ENCODE measurements at places on chromosomes 12 and 14. TPM values are rescaled to one million over a fixed set of nuclear protein-coding genes. Genes with fewer than 3 reads are reported as not detected.

TAS2R9 gene
- 0.72 TPM for total RNA-seq

ACACB gene
- total RNA-seq: 26.2 TPM

RTL1 gene
- total RNA-seq: not detected

- DNase-seq: peak; percentile 55
These were observed 3.4 kb downstream of the AQP5 start for GRCh38 chr12:49964849-49965624.

GRCh38 chr12:30845676-30846075 lies 80.9 kb upstream of the TSPAN11 start:
- DNase-seq: no peak

CLEC2A gene
- not detected for total RNA-seq

DNA sequence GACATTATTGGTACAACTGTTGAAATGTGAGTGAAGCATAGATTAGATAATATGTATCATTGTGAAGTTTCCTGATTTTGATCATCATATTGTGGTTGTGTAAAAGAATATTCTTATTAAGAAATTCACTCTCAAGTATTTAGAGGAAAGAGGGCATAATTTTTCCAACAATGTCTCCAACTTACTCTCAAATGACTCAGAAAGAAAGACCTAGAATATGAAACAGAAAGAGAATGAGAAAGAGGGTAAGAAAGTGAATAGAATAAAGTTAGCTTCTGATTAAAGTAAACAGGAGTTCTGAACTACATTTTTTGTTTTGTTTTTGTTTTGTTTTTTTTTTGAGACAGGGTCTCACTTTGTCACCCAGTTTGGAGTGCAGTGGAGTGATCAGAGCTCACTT lies 123.0 kb downstream of the CPNE8 start:
- DNase-seq: no peak

DNA sequence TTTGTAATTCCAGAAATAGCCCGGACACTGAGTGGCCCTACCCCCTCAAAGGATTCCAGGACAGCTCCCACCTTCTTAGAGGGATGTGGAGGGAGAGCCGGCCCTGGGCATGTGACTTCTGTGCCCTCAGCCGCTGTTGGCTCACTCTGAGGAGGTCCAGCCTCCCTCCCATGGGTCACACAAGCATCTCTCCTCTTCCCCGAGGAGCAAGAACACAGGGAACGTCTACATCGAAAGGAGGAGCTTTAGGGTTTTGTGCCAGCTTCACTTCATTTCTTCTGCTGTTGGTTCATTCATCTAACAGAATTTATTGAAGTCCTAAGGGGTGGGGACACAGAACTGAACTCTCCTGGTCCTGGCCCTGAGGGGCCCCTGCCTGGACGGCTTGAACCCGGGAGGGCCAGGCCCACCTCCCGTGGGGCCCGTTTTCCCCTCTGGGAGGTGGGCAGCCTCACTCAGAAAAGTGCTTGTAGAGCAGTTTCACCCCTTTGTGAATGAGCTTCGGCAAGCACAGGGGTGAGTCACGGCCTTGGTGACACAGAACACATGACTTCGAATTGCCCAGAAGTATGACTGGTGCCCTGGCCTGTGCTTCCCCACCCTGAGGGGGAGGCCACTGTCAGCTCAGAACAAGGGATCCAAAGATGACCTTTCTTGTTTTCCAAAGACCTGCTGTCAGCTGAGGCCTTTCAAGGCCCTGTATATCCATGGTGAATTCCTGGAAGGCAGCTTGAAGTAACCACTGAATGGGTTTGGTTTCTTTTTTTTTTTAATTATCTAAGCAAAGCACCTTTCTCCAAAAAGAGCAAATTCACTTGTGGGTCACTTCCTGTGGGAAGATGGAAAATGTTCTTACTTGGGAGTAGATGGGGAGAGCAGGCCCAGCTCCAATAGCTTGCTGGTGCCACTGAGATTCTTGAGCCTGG lies 39.2 kb downstream of the NFKBIA start:
- DNase-seq: peak; percentile 82

GRCh38 chr12:52796839-52797528 lies 1.1 kb upstream of the KRT3 start:
- peak; percentile 15 for DNase-seq

BIN2 gene
- total RNA-seq: 92.1 TPM

CAPZA3 gene
- not detected for total RNA-seq

DNA sequence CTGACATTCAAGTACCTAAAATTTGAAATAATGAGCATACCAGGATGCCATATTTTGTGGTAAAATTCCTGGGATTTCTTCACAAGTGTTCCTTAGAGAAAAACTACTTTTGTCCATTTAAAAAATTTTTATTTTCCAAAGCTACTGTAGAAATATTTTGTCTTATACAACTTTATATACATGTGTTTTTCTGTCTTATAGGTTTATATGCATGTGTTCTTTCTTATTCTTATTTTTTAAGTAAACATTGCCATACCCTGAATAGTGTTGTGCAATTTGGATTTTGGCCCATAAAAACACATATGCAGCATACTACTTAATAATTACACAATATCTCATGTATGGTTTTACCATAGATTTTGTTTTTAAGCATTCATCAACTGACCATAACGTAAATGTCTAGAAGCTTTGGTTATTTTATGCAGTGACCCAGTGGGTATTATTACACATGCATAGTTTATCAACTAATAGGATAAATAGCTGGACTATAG lies 1107.4 kb upstream of the SEL1L start:
- DNase-seq: no peak

DNA sequence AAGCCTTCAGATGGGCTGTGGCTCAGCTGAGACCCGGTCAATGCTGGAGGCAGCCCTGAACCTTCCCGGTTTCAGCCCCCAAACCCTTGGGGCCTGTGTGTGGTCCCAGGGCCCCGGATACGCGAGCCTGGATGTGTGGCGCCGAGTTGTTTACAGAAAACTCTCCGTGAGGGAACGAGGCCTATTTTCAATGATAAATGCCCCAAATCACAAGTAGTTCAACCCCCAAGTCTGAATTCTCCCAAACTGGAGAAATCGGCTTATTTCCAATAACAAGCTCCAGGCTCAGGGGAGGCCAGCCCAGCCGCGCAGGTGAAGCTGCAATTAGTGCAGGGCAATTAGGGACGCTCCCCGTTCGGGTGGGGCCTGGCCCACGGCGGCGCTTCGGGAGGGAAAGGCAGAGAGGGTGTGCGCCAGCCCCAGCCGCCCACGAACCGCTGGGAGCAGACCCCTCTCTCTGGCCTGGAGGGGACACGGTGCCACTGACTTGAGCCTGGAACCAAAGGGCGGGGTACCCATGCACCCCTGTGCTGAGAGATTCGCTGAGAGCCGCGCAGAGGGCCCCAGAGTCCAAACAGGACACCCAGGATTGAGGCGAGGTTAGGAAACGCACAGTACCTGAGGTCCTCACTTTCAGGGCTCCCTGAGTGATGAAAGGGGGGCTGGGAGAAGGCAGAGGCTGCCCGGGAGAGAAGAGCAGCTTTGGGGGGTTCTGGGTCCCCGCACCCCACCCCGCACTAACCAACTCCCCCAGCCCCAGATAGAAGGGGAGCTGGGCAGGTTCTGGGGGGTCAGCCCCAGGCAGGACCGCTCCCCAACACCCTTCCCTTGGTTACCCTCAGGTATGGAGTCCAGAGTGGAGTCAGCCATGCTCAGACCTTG lies 14.2 kb upstream of the ANKRD9 start:
- no peak for DNase-seq

DNA sequence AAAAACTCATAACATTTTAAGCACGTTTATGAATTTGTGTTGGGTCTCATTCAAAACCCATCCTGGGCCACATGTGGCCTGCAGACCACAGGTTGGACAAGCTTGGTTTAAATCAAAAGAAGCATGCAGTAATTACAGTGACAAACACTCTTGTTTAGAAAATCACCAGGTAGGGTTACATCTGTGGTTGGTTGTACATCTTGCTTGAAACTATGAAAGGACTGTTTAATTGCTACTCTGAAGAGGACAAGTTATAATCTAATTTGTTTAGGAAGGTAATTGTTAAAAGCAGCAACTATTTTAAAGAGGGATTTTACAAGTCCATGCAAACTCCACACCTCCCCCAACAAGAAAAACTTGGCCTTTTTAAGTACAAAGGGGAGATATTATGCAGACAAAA lies 4.0 kb downstream of the TRIP11 start:
- DNase-seq: no peak

DNA sequence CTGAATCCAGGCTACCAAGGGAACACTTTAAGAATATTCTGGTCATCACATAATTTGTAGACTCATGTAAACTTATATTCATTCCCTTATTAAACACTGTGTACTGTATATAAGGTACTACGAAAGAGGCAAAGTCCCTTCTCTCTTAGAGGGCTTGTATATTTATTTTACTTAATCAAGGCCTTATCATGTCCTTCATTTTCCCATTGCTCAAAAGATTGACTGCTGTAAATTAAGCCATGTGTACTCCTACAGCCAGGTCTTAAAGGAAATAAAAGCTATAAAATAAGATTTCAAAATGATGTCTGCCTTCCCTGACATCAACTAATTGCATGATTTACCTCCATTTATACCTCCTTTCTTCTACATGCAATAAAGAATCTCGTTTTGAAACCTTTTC lies 5.0 kb downstream of the DENND5B start:
- no peak for DNase-seq

DLK1 gene
- not detected for total RNA-seq

- peak; percentile 94 for DNase-seq
These were observed 33.8 kb downstream of the FBRSL1 start for GRCh38 chr12:132523576-132524331.

GRCh38 chr12:52055731-52056711 lies 4.8 kb downstream of the NR4A1 start:
- DNase-seq: peak; percentile 46

LRTM2 gene
- not detected for total RNA-seq

- DNase-seq: peak; percentile 82
These were observed 535 bp downstream of the BIN2 start for GRCh38 chr12:51323317-51323960.

DNA sequence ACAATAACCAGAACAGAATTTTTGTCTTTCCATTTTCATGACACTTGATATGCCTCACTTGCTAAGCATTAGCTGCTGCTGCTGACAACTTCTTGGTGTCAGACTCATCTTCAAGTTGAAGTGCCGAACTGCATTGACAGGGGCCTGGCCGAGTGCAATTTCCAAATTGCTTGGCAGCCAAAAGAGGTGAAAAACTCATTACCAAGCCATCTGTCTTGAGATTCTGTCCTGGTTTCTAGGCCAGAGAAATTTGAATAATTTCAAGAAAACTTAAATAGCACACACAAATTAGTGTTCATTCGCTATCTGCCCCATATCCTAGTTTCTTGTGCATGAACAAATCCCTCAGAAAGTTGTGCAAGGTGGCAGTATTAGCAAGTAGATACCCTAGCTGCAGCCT lies 165.3 kb upstream of the RASSF8 start:
- DNase-seq: no peak

SLC17A8 gene
- total RNA-seq: 0.34 TPM

GRCh38 chr12:11743423-11744409 lies 94.2 kb downstream of the ETV6 start:
- DNase-seq: no peak

DNA sequence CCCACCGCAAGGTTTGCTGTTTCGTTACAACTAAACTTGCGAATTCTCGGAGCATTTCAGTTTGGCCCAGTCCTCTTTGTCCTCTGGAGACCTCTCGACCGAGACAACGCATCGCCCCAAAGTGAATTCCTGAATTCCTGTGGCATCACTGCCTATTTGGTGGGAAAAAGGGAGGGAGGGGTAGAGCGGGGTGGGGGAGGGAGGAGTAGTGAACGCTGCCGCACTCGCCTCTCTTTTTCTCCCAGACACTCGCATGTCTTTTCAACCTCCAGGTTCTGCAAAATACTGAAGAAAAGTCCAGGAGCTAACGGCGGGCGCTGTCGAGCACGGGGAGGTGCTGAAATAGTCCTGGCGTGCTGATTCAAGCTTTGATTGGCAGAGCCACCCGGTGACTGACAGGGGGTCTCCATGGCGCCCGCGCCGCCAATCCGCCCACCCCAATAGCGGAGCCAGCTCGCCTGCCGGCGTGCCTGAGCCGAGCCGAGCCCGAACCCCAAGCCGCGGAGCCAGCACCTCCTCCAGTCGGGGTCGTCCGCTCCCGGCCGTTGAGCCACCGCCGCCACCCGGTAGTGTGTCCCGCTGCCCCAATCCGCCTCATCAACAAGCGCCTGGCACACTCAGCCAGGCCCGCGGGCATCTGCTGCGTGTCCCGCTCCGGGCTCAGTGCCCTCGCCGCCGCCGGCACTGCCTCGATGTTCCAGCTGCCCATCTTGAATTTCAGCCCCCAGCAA lies at the start of gene SIX6:
TSS of gene SIX6 (plus strand) at position 440 of the 731 bp plus-strand sequence. CDS start at position 693, 253 bp downstream.
- DNase-seq: no peak

RPS6KA5 gene
- total RNA-seq: 8.2 TPM

DNA sequence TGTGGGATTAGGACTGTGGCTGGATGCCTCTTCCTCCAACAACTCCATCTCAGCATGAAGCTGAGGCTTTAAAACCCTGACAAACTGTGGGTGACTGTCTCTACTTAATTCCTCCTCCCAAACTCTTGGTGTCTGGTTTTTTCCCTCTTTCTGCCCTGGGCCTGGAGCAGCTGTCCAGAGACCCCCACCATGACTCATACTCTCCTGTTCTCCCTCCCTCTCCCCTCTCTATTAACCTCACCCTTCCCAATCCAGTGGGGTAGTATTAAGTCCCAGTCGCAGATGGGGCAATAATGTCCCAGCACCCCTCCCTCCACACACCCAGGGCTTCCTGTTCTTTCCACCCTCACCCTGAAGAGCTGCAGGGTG lies 2.0 kb upstream of the DNAJC14 start:
- peak; percentile 44 for DNase-seq

FOXA1 gene
- total RNA-seq: not detected

DNA sequence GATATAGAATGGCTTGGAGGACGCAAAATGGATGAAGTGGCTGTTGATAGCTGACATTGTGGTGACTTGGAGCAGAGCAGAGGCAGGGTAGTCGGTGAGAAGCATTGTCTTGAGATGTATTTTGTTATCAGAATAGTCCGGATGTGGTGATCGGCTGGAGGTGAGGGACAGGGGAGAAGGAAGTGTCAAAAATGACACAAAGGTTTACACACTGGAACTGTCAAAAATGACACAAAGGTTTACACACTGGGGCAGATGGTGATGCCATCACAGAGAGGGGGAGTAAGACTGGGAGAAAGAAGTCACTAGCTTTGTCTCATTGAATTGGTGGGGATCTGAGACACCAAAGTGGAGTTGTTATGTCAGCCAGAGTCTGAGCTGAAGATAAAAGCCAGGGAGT lies 30.1 kb downstream of the CDKL1 start:
- DNase-seq: no peak

All from spleen (tissue), 13 donors.